Ovary (tissue), 10 donors: ENCODE measurements at places on chromosomes 11 and 22. TPM values are rescaled to one million over a fixed set of nuclear protein-coding genes. Genes with fewer than 3 reads are reported as not detected.

DNA sequence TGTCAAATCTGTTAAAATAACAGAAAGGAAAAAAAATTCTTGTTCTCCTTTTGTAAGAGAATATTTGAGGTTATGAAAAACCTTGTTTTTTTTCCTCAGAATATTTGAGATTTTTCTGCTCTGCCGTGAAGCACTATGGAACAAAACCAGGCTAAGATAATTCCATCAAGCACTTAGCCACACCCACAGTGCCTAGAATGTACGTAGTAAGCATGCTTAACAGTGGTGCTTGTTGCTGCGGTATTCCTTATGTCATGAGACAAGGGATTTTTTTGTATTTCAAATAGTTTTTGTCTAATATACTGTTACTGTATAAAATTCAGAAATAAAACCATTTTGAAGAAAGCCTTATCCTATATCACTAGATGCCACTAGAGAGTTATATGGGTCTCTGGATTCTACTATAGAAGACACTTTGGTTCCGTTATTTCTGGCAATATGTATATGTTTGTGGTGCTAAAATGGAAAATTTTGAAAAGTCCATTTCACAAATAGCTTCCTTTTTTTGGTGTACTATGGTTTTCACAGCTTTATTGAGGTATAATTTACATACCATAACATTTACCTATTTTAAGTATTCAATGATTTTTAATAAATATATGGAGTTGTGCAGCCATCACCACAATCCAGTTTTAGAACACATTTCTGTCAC lies 23.7 kb downstream of the PDHX start:
- H3K4me3 ChIP-seq: no peak overlapping the region
- no peaks in the 10 kb centered on the region for H3K36me3 ChIP-seq
- no peaks in the 10 kb centered on the region for H3K27me3 ChIP-seq
- DNase-seq: no peak
- H3K27ac ChIP-seq: no peak overlapping the region

The CBLIF gene
- not detected for polyA plus RNA-seq

DNA sequence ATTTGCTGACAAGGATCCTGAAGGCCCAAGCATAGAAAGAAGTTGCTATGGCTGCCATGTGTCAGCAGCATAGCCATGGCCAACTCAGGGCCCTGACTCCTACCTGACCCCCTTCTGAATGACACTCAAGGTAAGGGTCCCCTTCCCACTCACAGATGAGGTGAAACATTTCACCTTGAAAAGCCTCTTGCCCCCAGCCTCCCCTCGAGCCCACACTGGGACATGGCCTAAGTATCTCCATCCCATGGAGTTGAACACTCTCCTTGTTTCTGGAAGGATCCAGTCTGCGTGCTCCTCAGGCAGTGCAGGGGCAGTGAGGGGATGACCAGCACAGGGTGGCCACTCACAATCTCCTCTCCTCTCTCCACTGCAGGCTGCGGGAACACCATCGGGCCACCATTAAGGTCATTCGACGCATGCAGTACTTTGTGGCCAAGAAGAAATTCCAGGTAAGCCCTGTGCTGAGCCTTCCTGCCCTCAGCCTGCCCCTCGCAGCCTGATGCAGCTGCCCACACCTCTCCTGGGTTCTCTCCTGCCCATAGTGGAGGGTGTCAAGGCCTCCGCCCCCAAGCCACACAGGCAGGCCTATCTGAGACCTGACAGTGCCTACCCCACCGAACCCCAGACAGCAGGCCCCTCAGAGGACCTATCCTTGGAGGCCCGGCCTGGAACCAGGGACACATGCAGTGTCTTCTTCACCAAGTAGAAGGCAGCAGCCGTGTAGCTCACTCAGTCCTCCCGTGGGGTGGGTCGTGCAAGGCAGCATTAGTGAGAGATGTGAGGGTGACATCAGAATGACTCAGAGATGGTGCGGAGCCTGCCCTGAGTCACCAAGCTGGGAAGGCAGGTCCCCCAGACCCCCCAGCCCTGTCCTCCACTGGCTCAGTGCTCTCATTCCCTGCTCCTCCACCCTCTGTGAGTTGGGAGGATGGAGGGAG lies 68.9 kb upstream of the KCNQ1OT1 start:
- H3K27me3 ChIP-seq: no peaks in the 10 kb centered on the region
- H3K27ac ChIP-seq: no peak overlapping the region
- DNase-seq: peak; percentile 5
- H3K36me3 ChIP-seq: no peaks in the 10 kb centered on the region
- no peak overlapping the region for H3K4me3 ChIP-seq
- no peaks in the 10 kb centered on the region for H3K4me1 ChIP-seq

The B3GAT1 gene
- 0.23 TPM for polyA plus RNA-seq

The MB gene
- 2.6 TPM for polyA plus RNA-seq

GRCh38 chr11:134760299-134760698 lies 348.3 kb upstream of the B3GAT1 start:
- H3K4me1 ChIP-seq: no peaks in the 10 kb centered on the region
- H3K27ac ChIP-seq: no peak overlapping the region
- DNase-seq: no peak
- no peaks in the 10 kb centered on the region for H3K36me3 ChIP-seq

The SEC14L6 gene
- polyA plus RNA-seq: 1.0 TPM

The LRP5 gene
- polyA plus RNA-seq: 3.1 TPM

DNA sequence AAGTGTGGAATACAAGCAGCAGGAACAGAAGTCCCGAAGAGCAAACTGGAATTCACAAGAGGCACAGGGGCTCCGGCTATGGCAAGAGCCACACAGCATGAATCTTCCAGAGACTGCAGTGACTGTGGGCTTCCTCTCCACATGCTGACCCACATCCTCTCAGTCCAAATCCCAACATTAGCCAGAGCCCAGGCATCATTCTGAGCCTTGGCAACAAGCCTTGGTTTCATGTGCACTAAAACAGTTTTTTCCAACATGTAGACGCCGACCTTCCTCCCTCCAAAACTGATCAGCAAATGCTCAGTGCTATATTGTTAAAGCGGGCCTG lies 91.7 kb upstream of the CSNK2A3 start:
- H3K4me1 ChIP-seq: peaks cover 5% of the 10 kb centered on the region
- DNase-seq: no peak
- H3K4me3 ChIP-seq: no peak overlapping the region

The SLC22A12 gene
- not detected for polyA plus RNA-seq

The PRSS23 gene
- polyA plus RNA-seq: 129 TPM

GRCh38 chr11:9461760-9462134 lies 935 bp downstream of the ZNF143 start:
- DNase-seq: no peak
- H3K4me3 ChIP-seq: peak overlapping the region; percentile 95
- H3K4me1 ChIP-seq: peaks cover 7% of the 10 kb centered on the region
- H3K27me3 ChIP-seq: no peaks in the 10 kb centered on the region
- H3K27ac ChIP-seq: peak overlapping the region; percentile 100

DNA sequence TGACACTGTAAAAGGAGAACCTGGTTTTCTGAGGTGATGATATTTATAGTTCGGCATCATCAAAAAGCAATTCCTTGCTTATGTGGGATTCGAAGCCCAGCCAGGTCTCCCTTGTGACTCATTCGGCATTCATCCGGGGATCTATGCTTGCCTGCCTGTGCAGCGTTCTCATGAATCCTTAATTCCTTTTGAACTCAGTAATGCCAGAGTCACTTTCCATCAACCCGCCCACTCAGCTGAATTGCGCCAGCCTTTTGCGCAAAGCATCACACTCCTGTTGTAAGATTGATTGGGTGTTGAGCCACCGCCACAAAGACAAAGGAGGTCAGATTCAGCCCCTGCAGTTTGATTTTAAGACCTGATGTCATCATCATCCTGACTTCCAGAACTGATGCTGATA lies 128.6 kb downstream of the SLC17A6 start:
- no peak for DNase-seq
- no peaks in the 10 kb centered on the region for H3K4me1 ChIP-seq
- no peak overlapping the region for H3K27ac ChIP-seq
- no peaks in the 10 kb centered on the region for H3K27me3 ChIP-seq

DNA sequence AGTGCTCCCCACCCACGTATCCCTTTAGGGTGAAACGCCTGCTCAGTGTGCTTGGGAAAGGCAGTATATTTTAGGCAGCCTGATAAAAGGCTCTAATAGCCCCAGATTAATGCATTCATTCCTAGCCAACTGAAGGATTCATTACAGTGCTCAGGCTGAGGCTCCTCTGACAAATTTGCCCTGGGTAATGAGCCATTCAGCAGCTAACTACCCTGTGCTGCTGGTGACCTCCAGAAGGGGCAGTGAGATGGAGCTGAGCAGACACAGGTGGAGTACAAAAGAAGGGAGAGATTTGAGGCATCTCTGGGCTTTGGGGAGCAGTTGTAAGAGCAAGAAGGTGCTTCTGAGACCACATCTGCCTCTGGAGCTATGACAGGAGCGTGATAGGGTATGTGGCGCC lies 817.0 kb downstream of the NTM start:
- H3K27ac ChIP-seq: no peak overlapping the region
- no peaks in the 10 kb centered on the region for H3K27me3 ChIP-seq
- H3K4me3 ChIP-seq: no peak overlapping the region
- H3K36me3 ChIP-seq: no peaks in the 10 kb centered on the region

GRCh38 chr11:84193706-84194105 lies 907.5 kb upstream of the CCDC90B start:
- H3K36me3 ChIP-seq: no peaks in the 10 kb centered on the region
- no peak overlapping the region for H3K4me3 ChIP-seq
- H3K27me3 ChIP-seq: no peaks in the 10 kb centered on the region
- no peak overlapping the region for H3K27ac ChIP-seq

The FGF3 gene
- polyA plus RNA-seq: not detected

The DRD2 gene
- 0.07 TPM for polyA plus RNA-seq

GRCh38 chr11:13358596-13359270 lies 81.1 kb downstream of the BMAL1 start:
- no peaks in the 10 kb centered on the region for H3K27me3 ChIP-seq
- no peaks in the 10 kb centered on the region for H3K36me3 ChIP-seq
- no peaks in the 10 kb centered on the region for H3K4me1 ChIP-seq
- no peak overlapping the region for H3K27ac ChIP-seq

DNA sequence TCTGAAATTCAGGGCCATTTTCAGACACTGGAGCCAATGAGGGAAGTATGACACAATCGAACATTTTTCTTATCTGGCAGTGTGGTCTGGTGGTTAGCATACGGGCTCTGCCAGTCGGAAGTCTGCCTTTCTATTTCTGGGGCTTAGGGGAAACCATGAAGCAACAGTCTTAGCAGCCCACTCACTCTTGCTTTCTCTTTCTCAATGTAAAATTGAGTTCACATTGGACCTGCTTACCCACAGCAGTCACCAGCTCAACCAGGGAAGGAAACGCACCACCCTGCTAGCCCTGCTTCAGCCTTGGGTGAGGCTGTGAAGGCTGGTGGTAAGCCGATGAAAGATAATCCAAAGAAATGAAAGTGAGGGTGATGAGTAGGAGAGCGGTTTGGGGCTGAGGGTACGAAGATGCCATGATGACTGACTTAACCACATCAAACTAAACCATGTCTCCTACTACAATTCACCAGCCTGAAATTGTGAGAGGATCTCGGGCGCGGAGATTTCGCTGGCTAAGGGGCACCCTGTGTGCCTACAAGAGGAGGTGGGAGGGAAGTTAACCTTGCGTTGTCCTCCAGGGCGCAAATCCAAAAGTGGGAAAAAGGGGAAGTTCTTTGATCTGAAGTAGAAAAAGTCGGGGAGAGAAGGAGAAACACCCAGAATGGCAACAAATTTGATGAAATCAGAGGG lies 2.0 kb upstream of the LMO2 start:
- H3K27me3 ChIP-seq: no peaks in the 10 kb centered on the region
- no peaks in the 10 kb centered on the region for H3K4me1 ChIP-seq
- no peak overlapping the region for H3K4me3 ChIP-seq

GRCh38 chr11:72789493-72790131 lies 4.2 kb downstream of the STARD10 start:
- H3K4me3 ChIP-seq: no peak overlapping the region
- DNase-seq: no peak
- peak overlapping the region; percentile 28 for H3K27ac ChIP-seq
- peaks cover 8% of the 10 kb centered on the region for H3K4me1 ChIP-seq
- H3K36me3 ChIP-seq: no peaks in the 10 kb centered on the region
- H3K27me3 ChIP-seq: no peaks in the 10 kb centered on the region

The HEPN1 gene
- polyA plus RNA-seq: not detected

DNA sequence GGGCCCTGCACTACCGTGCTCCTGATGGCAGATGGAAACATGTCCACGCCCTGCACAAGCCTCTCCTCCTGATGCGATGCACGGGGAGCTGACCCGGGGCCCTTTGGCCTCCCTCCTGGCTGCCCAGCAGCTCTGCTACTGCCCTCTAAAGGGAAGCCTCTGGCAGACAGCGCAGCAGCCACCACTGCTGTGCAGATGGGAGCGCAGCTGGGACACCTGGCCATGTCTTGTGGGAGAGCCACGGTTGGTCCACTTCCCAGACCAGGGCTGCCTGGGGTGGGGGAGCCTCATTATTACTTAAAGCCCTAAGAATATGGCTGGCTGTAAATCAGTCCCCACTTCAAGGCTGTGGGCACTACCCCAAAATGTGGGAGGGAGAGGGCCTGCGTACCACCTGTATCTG lies 38.3 kb downstream of the TBX1 start:
- no peak for DNase-seq
- H3K27ac ChIP-seq: no peak overlapping the region
- no peak overlapping the region for H3K4me3 ChIP-seq
- no peaks in the 10 kb centered on the region for H3K4me1 ChIP-seq
- no peaks in the 10 kb centered on the region for H3K36me3 ChIP-seq

The FAM180B gene
- 0.62 TPM for polyA plus RNA-seq

DNA sequence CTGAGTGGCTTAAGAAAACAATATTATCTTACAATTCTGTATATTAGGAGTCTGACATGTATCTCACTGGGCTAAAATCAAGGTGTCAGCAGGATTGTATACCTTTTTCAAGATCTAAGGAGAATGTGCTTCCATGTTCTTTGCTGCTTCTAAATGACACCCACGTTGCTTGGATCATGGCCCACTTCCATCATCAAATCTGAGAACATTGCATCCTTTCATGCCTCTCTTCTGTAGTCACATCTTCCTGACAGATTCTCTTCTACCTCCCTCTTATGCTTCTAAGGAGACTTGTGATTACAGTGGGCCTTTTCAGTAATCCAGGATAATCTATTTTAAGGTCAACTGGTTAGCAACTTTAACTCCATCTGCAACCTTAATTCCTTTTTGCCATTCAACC lies 499.4 kb downstream of the FAM181B start:
- no peaks in the 10 kb centered on the region for H3K27me3 ChIP-seq
- H3K4me1 ChIP-seq: no peaks in the 10 kb centered on the region
- no peak overlapping the region for H3K4me3 ChIP-seq
- DNase-seq: no peak

GRCh38 chr11:47616726-47617416 lies 22.7 kb upstream of the C1QTNF4 start:
- H3K36me3 ChIP-seq: no peaks in the 10 kb centered on the region
- H3K4me3 ChIP-seq: no peak overlapping the region
- no peaks in the 10 kb centered on the region for H3K27me3 ChIP-seq
- peaks cover 2% of the 10 kb centered on the region for H3K4me1 ChIP-seq
- H3K27ac ChIP-seq: no peak overlapping the region
- DNase-seq: peak; percentile 76

- H3K36me3 ChIP-seq: no peaks in the 10 kb centered on the region
- H3K27ac ChIP-seq: no peak overlapping the region
- no peak overlapping the region for H3K4me3 ChIP-seq
- H3K4me1 ChIP-seq: no peaks in the 10 kb centered on the region
- H3K27me3 ChIP-seq: no peaks in the 10 kb centered on the region
These were observed 867.1 kb downstream of the OPCML start for GRCh38 chr11:132665205-132665604.
